ENCODE measurements at places on chromosomes 3 and 15. TPM values are rescaled to one million over a fixed set of nuclear protein-coding genes. Genes with fewer than 3 reads are reported as not detected.

SLMAP gene
- total RNA-seq: 39.8 TPM

GATA2 gene
- 0.56 TPM for total RNA-seq

CCDC54 gene
- total RNA-seq: not detected

SLC35A5 gene
- total RNA-seq: 20.0 TPM

NUP210 gene
- 150 TPM for total RNA-seq

CRABP1 gene
- 0.41 TPM for total RNA-seq

SERPINI2 gene
- 0.33 TPM for total RNA-seq

RCN2 gene
- 7.9 TPM for total RNA-seq

THRB gene
- total RNA-seq: not detected

NDUFB5 gene
- 84.3 TPM for total RNA-seq

WDR82 gene
- 61.0 TPM for total RNA-seq

MUSTN1 gene
- total RNA-seq: 1.2 TPM

ECE2 gene
- not detected for total RNA-seq

ARNT2 gene
- total RNA-seq: not detected

ALDH1A3 gene
- 0.45 TPM for total RNA-seq

CFAP92 gene
- not detected for total RNA-seq

LRRC2 gene
- total RNA-seq: not detected

ARPIN gene
- total RNA-seq: not detected

C3orf49 gene
- not detected for total RNA-seq

PCYT1A gene
- 53.6 TPM for total RNA-seq

UBE2E2 gene
- total RNA-seq: 38.2 TPM

SCN10A gene
- total RNA-seq: not detected

SNRK gene
- 10.8 TPM for total RNA-seq

ALS2CL gene
- total RNA-seq: 0.19 TPM

SEMA3F gene
- total RNA-seq: 0.45 TPM

CLDN18 gene
- total RNA-seq: 0.26 TPM

MKRN3 gene
- total RNA-seq: not detected

GPR62 gene
- total RNA-seq: not detected

CISH gene
- total RNA-seq: 4.4 TPM

WNT5A gene
- total RNA-seq: 1.1 TPM

DUSP7 gene
- total RNA-seq: 16.0 TPM

PIGZ gene
- total RNA-seq: 0.90 TPM

GOLGA8T gene
- total RNA-seq: not detected

TM4SF1 gene
- 0.56 TPM for total RNA-seq

GASK1A gene
- total RNA-seq: 0.18 TPM

BLM gene
- total RNA-seq: 48.1 TPM

CACNA1D gene
- 2.6 TPM for total RNA-seq

LRRC15 gene
- total RNA-seq: not detected

ATP8B4 gene
- total RNA-seq: 0.23 TPM
